ENCODE measurements at places on chromosomes 2 and 18.

DNA sequence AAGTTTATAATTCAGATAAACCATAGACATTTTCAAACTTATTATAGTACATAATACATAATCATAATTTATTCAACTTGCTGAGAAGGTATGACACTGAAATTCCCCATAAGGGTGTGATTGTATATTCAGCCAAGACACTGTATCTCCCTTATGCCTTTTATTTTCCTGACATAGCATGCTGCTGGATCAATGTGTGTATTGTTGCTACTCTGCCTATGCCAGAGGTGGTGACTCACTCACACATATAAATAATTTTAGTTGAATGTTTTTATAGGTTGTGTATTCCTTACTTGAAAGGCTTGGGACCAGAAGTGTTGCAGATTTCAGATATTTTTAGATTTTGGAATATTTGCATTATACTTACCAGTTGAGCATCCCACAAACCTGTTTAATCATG lies 86.8 kb downstream of the VRK2 start:
- no peak for DNase-seq

GRCh38 chr2:233252227-233252626 lies 754 bp downstream of the ATG16L1 start:
- DNase-seq = no peak

DNA sequence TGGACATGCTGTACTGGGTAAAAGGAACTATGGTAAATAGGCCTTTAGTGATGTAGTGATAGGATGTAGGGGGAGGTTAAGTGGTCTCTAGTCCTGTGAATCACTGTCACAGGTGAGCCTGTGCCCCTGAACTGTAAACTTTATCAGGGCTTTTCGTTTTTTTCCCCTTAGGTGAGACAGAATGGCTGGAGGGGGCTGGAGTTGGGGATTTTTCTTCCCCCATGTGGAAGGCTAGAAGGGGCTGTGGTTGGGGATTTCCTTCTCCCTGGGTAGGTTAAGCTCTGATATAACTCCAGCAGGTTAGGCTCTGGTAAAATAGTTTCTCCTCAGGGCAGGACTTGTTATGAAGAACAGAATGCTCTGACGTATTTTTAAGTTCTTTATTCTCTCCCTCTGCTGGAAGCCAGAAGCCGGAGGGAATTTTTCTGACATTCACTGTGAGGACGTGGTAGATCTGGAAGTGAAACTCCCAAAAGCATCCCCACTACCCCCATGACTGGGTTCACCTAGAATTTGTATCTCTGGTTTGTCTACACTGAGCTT lies 28.5 kb downstream of the PIKFYVE start:
- DNase-seq = no peak

DNA sequence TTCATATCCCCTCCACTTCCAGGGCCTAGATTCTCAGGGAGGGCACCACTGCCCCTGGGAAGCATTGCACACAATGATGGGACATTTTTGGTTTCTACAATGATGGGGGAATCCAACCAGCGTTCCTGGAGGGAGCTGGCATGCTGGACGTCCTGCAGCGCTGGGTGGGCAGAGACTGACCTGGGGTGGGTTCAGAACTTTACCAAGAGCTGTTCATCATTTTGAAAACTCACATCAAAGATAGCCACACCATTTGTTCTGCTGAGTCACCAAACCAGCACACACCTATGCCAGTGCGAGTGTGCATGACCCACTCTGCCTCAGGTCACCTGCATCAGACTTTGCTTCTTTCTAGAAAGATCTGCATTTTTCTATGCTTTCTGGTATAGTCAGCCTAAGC lies 14.1 kb upstream of the ARMC9 start:
- DNase-seq = no peak

DNA sequence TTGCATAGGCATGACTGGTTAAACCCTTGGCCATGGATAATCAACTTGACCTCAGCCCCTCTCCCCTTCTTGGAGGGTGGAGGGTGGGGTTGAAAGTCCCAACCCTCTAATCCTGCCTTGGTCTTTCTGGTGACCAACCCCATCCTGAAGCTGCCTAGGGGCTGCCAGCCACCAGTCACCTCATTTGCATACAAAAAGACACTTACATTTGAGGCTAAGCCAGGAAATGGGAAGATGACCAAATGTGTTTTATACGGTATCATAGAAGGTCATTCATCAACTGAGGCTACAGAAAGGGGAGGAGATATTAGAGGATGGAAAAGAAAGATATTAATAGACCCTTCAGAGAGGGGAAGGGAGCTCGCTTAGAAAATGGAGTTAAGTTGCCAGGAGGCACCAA lies 96.8 kb downstream of the NCK2 start:
- no peak for DNase-seq

- DNase-seq = no peak
Observed at GRCh38 chr2:207873794-207874193, 104.1 kb upstream of the FZD5 start.

DNA sequence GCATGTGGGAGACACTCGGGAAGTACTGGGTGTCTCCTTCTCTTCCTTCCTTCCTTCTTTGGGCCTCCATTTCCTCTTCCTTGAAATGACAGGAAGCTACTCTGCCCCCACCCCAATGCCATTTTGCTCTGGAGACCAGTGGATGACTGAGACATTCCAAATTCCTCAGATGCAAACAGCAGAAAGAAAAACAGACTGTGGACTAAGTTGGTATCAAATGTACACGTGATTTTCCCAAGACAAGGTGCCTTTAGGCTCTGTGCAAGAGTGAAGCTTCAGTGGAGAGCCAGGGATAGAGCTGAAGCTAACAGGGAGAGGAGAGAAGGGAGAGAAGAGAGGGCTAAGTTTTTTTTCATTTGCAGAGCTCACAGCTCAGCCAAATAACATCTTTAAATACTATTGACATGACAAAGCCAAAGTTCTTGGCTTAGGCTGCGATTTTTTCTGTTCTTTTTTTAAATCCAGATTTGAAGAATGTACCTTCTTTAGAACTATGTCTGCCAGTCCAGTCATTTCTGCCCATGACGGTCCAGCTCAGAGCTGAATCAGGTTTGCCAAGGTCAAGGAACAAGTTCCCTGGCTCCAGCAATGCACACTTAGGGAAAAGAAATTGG lies 84.5 kb upstream of the LCLAT1 start:
- DNase-seq = no peak

DNA sequence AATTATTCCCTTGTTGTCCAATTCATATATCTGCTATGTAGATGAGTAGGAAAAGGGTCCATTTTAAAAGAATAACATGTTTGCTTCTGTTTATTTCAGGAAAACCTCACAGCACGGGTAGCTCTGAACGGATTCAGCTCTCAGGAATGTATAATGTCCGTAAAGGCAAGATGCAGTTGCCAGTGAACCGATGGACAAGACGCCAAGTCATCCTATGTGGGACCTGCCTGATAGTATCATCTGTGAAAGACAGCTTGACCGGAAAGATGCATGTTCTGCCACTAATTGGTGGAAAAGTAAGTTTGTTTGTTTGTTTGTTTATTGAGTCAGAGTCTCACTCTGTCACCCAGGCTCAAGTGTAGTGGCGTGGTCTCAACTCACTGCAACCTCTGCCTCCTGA lies 114.6 kb downstream of the PHLPP1 start:
- DNase-seq = no peak

DNA sequence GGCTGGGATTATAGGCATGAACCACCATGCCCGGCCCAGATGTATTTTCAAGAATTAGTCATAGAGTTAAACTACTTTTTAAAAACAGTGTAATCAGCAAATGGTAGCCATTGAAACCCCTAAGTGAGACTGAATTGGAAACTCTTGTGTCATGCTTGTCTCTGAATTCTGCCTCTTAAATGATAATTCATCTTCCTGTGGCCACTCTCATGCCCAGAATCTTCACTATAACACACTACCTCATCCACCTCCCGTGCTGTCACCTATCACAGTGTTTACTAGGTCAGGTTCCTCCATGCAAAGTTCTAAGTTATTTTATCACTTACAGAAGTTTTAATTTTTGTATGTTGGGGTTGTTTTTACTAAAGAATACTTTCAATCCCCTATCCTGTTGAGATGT lies 197.5 kb downstream of the PHLPP1 start:
- DNase-seq = no peak

- no peak for DNase-seq
Observed at GRCh38 chr2:179952658-179953057, 54.4 kb downstream of the CWC22 start.

GRCh38 chr2:231384970-231385369 lies 10.5 kb upstream of the B3GNT7 start:
- DNase-seq = no peak

- no peak for DNase-seq
Observed at GRCh38 chr2:74982577-74982976, 24.1 kb downstream of the POLE4 start.

GRCh38 chr18:68662754-68663153 lies 52.2 kb downstream of the TMX3 start:
- peak; percentile 1 for DNase-seq

DNA sequence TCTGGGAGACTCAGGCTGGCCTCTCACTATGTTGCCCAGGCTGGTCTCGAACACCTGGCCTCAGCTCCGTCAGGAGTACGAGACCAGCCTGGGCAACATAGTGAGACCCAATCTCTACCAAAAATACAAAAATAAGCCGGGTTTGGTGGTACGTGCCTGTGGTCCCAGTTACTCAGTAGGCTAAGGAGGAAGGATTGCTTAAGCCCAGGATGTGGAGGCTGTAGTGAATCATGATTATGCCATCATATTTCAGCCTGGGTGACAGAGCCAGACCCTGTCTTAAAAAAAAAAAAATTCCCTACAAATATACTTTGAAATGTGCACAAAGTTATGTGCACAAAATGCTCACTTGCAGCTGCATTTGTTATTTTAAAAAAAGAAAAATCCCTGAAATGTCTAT lies 26.3 kb upstream of the AGAP1 start:
- no peak for DNase-seq

- DNase-seq = no peak
Observed at GRCh38 chr2:170467568-170468422, 247.3 kb upstream of the SP5 start.

DNA sequence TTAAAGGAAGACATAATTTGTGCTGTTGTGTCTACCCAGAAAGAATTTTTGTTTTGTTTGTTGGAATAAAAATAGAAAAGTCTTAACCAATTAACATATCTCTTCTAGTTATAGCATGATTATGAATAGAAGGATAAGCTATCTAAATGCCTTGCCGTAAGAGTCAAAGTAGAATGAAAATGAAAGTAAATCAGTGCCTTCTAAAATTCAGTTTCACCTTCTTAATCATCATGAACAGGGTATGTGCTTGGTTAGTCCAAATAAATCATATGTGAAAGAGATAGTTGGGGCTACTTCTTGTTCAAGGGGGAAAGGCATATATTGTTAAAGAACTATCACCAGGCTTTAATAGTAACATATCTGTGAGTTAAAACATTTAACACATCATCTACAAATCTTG lies 91.5 kb downstream of the GULP1 start:
- no peak for DNase-seq

GRCh38 chr2:199535445-199536177 lies 77.9 kb upstream of the SATB2 start:
- no peak for DNase-seq

DNA sequence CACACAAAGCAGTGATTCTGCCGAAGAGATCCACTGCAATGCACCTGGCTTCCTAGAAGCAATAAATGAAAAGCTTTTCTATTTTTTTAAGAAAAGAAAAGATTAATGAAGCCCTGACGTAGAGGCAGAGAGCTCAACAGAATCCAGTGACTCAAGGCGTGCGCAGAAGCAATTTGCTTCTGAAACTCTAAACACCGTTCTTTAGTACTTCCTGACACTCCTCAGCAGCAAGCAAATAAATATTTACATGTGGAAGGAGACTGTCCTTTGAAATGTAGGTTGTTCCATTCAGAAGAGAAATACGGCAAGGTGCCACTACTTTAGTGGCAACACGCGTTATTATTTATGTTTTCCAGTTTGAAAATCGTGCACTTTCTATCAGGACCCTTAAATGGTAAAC lies 126.2 kb upstream of the ZNF516 start:
- no peak for DNase-seq

DNA sequence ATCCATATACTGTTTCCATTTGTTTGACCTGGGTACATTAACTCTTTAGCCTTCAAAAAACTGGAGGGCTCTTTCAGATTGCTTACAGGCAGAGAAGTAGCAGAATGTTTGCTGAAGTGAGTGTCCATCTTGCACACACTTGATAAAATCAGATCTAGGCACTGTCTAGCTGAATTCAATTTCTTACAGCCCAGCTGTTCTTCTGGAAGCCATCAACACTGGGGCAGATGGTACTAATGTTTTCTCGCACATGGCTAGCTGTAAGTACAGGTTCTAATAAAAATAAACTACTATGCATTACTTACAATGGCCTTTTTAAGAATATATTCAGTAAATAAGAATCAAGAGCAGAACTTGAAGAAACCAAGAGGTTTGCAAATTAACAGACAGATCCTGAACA lies 175.9 kb downstream of the NBAS start:
- DNase-seq = no peak

GRCh38 chr2:43293744-43294695 lies 67.6 kb upstream of the ZFP36L2 start:
- peak; percentile 90 for DNase-seq

GRCh38 chr2:10707831-10708230 lies 13.6 kb upstream of the ATP6V1C2 start:
- no peak for DNase-seq

- DNase-seq = no peak
Observed at GRCh38 chr18:23967321-23968089, 47.0 kb upstream of the TTC39C start.

- no peak for DNase-seq
Observed at GRCh38 chr18:34480162-34480700, 229.9 kb upstream of the DTNA start.

DNA sequence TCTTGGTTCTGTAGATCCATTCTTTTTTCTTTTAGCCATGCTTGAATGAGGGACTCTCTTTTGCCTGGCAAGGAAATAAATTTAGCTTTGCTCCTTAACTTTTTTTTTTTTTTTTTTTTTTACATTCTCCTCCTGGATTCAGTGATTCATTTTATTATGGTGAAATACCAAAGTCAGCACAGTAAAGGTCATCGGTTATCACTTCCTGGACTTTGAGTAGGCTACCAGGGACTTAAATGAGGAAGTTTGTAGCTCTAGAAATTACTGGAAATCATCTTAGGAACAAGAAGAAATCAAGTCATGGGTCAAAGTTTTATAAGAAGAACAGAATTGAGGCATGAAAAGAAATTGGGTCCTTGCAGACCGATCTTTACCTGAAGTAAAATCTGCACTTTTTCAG lies 75.0 kb downstream of the SOCS6 start:
- DNase-seq = no peak

DNA sequence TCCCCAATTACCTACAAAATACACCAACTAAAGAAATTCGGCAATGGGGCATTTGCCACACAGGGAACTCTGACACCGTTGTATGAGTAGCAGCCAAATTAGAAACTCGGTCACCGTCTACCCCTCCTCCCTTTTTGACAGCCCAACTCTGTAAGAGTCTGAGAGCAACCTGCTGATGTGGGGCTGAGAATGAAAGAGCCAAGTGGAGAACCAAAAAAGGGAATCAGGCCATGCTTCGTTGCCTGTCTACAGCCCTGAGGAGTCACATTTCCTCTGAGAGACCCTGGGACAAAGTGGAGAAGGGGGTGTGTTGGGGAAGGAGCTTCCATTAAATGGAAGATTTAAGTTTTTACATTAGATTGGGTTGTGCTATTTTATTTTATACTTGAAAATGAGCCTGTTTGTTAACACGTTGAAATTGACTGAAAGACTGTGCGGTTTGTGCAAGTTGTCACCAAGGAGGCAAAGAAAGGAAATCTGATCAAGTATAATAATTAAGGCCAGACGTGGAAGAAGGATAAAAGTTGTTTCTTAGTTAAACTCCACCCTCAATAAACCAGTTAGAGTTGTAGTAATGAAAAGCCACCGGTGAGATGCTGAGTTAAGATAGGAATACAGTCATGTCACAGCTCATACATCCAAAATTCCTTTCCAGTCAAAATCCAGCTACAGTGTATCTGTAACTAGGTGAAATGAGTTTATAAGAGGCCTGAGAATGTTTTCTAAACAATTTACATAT lies 131.7 kb upstream of the CREB1 start:
- no peak for DNase-seq
